Activated gamma-delta T cell (primary cell): ENCODE measurements at places on chromosomes 12 and 14.
A peak's percentile ranks its signal among the peaks of the same experiment; 100 is the strongest.

DNA sequence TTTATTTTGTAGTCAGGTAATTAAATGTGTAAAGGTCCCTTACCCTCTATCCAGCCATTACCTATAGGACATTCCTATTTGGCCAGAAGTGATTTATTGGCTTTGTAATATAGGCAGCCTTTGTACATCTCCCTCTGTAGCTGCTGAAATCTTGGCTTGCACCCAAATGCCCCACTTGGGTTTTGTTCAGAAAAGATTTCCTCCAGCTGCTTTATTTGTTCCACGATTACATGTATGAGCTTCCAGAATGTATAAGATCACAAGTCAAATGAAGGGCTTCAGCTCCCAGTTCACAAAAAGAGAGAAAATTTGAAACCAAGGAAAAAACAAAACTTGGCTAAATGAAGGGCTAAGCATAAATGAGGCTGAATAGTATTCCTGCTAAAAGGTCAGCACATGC lies 103.4 kb downstream of the EFCAB11 start:
- no peak for DNase-seq

DNA sequence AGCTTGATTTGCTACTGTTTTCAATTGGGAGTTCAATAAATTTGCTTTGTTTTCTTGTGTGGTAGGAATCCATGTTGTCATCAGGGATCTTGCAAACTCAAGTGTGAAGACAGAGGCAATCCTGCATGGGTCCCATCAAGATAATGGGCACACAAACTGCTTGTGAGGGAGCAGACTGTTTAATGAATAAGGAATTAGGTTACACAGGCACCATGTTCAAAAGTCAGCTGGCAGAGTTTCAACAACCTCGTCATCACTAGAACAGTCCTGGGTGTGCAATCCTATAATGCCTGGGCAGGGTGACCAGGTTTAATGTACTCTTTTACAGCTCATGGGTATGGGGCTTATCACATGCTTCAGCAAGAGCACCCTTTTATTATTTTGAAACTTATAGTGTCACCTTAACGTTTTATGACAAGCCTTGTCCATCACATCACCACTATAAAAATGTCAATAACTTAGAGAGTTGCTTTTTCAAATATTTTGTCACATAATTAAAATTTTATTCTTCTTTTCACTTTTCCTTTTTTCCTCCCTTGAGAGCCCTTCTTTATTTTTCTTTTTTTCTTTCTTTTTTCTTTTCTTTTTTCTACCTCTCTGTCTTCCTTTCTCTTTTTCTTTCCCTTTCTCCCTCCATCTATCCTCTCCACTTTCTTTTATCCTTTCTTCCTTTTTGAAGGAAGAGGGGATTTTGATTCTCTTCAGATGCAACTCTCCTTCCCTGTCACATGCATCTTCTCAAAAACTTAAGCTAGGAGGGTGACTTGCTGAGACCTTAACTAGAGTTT lies 252.2 kb upstream of the ATP2B1 start:
- no peak for DNase-seq

DNA sequence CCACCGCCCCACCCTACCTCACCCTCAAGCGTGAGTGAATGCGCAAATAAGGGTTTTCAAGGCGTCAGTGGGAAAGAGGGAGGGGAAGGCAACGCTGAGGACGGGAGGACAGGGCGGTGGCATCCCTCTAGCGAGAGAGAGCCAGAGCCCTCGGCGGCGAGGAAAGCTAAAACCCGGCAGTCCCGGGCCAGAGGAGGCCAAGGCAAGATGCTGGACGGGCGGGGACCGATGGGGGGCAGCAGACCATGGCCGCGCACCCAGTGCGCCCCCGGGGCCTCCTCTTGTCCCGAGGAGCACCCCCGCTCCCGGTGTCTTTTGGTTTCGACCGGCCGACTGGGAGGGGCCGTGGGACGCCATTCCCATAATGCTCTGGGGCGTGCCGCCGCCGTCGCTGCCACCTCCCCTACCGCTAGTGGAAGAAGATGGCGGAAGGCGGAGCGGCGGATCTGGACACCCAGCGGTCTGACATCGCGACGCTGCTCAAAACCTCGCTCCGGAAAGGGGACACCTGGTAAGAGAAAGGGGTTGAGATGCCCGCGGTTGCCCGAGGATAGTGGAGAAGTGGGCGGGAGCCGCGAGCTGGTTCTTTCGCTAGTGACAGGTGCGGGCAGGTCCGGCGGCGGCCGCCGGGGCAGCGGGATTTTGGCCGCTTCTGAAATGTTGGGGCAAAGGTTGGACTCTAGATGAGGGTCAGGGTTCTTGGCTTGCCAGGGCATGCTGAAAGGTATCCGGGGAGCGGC lies at the start of gene USP15:
Gene USP15 (plus strand): TSS at position 412 of the 740 bp plus-strand sequence. CDS start 11 bp downstream, at position 423.
- DNase-seq, result peak; percentile 91

- no peak for DNase-seq
Measured at GRCh38 chr12:32201096-32201495, 94.4 kb downstream of the BICD1 start.

DNA sequence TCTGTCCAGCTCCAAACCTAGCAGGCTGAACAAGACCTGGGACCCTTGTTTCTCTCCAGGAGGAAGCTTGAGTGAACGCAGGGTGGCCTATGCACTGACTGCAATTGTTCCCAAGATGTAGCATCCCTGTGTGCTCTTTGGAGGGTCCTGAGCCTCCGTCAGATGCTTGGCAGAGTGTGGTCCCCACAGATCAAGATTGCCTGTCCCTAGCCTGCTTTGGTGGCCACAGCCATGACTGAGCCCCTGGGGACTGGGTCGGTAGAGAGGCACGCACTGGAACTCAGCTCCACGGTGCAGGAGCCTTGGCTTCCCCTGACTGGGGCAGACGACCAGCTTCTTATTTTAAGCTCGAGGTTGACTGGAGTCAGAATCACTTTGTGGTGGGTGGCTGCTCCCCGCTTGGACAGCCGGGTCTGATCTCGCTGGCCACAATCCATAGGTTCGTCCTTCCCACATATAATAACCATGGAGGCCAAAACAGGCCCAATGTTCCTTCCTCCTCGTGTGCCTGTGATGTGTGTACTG lies 97.8 kb downstream of the LGMN start:
- no peak for DNase-seq

DNA sequence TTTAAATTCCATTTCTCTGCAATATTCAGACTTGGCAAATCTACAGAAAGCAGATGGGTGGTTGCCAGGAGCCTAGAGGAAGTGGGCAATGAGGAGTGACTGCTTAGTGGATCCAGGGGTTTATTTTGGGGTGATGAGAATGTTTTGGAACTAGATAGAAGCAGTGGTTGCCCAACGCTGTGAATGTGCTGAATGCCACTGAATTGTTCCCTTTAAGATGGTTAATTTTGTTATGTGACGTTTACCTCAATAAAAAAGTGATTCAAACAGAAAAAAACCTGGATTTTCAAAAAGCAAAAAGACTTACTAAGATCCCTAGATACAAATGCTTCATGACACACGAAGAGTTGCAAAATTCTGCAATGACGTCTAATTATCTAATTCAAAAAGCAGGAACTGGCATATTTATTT lies 34.2 kb downstream of the DAO start:
- DNase-seq, result no peak

DNA sequence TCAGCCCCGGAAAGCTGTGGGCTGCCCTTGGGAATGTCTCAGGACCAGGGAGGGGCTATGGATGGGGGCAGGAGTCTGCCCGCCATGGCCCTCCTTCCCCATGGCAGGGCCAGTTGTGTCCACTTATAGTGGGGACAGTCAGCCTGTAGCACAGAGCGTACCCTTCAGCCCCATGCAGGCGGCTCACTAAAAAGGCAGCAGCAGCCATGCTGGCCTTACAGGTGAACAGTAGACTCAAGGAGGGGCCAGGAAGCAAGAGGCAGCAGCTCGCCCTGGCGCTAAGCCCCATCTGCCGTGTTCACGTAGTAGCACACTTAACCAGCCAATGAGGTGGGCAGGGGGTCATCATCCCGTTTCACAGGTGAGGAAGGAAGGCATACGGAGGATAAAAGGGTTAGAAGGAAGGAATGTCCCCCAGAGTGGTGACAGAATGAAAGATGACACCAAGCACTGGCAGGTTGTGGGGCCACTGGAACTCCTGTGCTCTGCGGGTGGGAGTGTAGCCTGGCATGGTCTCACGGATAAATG lies 52.7 kb downstream of the FAM222A start:
- DNase-seq, result no peak

GRCh38 chr12:116339062-116339461 lies 61.6 kb upstream of the MED13L start:
- DNase-seq, result no peak

- DNase-seq, result no peak
Measured at GRCh38 chr12:25935355-25936144, 22.9 kb upstream of the RASSF8 start.

DNA sequence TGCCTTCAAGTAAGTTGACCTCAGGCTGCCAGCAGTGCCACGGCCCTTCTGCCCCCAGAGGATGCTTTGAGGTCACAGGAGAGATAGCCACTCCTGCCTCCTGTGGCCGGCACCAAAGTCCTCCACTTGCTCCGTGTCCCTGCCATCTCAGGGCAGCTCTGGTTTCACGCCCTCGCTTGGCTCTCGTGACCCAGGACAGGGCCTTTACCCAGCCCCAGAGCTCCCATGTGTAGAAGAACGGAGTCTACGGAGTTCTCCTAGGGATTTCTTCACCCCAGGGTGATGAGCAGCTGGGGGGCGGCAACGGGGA lies 178.1 kb downstream of the ADGRD1 start:
- DNase-seq, result no peak

DNA sequence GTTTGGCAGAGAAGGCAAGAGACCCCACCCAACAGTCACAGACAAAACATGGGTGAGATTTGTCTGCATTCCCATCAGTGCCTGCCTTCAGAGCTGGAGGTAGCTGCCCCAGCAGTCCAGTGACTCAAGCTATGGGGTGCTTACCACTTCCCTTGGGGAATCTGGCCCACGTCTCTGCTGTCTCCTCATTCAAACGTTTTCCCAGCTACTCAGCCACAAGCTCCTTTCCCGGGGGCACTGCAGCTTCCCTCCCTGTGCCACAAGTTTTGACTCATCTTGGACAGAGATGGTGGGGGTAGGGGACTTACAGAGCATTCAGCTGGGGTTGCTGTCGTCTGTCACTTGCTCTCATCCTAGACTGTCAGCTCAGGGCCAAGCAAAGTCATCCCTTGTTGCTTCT lies 66.6 kb downstream of the FBXL14 start:
- no peak for DNase-seq

- no peak for DNase-seq
Measured at GRCh38 chr12:127542391-127542790, 724.6 kb upstream of the TMEM132C start.

GRCh38 chr12:93016752-93017350 lies 87.8 kb upstream of the EEA1 start:
- DNase-seq, result no peak

- DNase-seq, result no peak
Measured at GRCh38 chr14:96888593-96888992, 91.4 kb downstream of the VRK1 start.

DNA sequence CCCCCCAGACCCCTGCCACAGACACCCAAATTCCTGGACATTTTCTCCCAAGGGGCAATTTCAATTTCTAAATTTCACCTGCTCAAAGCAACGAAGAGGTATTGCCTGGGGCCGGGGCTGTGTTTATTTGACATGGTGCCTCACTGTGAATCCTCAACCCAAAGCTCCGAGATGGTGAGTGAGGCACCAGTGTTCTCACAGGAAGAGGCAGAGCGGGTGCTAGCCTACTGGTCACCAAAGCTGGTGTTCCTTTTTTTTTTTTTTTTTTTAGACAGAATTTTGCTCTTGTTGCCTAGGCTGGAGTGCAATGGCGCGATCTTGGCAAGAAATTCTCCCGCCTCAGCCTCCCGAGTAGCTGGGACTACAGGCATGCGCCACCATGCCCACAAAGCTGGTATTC lies 14.8 kb upstream of the SH2B3 start:
- DNase-seq, result no peak

DNA sequence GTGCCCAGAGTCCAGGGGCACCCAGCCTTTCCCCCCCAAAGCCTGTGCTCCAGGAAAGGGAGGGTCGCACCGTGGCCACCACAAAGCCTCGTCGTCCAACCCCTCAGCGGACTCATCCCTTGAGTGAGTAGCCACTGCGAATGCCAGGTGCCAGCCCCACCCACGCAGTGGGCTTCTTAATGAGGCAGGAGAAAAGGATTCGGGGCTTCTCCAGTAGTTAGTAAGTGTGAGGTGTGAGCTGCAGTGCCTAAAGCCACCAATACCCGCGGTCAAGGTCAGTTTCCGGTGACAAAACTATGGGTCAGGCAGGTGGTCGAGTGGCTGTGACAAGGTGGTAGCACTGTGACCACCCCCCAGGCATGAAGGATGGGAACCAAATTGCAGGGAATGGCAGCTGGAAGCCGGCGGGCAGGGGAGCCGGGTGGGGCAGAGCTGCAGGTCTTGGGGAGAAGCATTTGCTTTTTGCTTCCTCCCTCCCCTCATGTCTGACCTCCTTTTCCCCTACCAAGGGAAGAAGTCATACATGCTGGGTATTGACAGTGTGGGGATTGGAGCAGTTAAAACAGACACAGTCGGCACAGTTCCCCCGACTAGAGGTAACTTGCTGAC lies 8.0 kb downstream of the RAN start:
- DNase-seq, result no peak

- no peak for DNase-seq
Measured at GRCh38 chr12:1768615-1769014, 51.8 kb upstream of the LRTM2 start.

DNA sequence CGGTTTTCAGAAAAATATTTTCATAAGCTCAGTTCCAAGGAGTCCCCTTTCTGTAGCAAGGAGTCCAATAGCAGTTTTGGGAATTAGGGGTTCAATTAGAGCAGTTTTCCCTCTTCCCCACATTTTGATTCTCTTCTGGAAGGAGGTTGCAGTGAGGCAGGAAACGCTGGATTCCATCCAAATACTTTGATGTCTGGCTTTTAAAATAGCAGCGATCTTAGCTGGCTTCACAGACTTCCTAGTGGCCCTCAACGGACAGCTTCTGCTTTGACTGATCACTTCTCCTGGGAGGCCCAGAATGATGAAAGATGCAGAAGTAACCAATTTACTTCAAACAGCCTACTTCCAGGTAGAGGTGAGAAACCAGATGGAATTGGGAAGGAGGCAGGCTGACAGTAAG lies 63.1 kb downstream of the C12orf75 start:
- no peak for DNase-seq

DNA sequence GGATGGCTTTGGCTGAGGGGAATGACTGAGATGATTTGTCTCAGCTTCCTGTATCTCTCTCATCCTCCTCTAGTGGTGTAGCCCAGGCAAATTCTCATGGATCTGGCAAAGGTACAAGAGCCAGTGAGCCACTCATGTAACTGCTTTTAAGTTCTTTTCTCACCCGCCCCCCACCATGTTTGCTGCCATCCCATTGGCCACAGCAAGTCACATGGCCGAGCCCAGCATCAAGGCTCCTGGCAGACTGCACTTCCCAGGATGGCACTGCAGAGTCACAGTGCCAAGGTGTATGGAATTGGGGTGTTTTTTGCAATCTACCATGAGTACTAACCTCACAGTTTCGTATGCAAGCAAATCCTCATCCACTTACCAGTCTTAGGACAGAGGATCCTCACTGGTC lies 50.9 kb downstream of the CHST11 start:
- DNase-seq, result no peak

GRCh38 chr14:102686196-102686801 lies 91.0 kb upstream of the TRAF3 start:
- DNase-seq, result no peak

- no peak for DNase-seq
Measured at GRCh38 chr12:109946505-109946904, 46.4 kb downstream of the TCHP start.

- DNase-seq, result no peak
Measured at GRCh38 chr12:64706857-64707256, 52.3 kb downstream of the GNS start.

- no peak for DNase-seq
Measured at GRCh38 chr14:105165761-105166485, 2.7 kb downstream of the JAG2 start.
